Mammary microvascular endothelial cell (primary cell): ENCODE measurements at places on chromosomes 16 and 17. TPM values are rescaled to one million over a fixed set of nuclear protein-coding genes. Genes with fewer than 3 reads are reported as not detected.

Gene PIP4K2B
- total RNA-seq, result 34.8 and 44.5 TPM in 2 replicates

Gene SMURF2
- total RNA-seq, result 128 and 131 TPM in 2 replicates

Gene CDH16
- not detected in 2 replicates for total RNA-seq

Gene NLK
- total RNA-seq, result 35.7 TPM in 2 replicates

Gene KAT8
- 30.0 and 31.8 TPM in 2 replicates for total RNA-seq

Gene NOG
- total RNA-seq, result 35.9 and 41.2 TPM in 2 replicates

Gene KRT9
- total RNA-seq, result not detected in 2 replicates

Gene SHCBP1
- 37.5 and 39.0 TPM in 2 replicates for total RNA-seq

Gene NXPH3
- total RNA-seq, result 0.13 and 0.54 TPM in 2 replicates

Gene ITGAD
- not detected in 2 replicates for total RNA-seq

Gene OMG
- 1.3 and 2.0 TPM in 2 replicates for total RNA-seq

Gene CHD9NB
- total RNA-seq, result 0.20 and 0.30 TPM in 2 replicates

Gene SLC43A2
- 22.9 and 23.8 TPM in 2 replicates for total RNA-seq

Gene SLC12A3
- total RNA-seq, result 0.20 TPM in 1 of 2 replicates, not detected in the other

Gene BAHCC1
- total RNA-seq, result 15.3 and 23.0 TPM in 2 replicates

Gene MYH8
- total RNA-seq, result not detected in 2 replicates

Gene KCNG4
- total RNA-seq, result not detected in 2 replicates

Gene C17orf50
- not detected in 2 replicates for total RNA-seq

Gene C1QL1
- 0.93 TPM in 1 of 2 replicates, not detected in the other for total RNA-seq

Gene SOX9
- total RNA-seq, result not detected in 2 replicates

Gene LLGL1
- 41.4 and 48.0 TPM in 2 replicates for total RNA-seq

Gene RAMP2
- 9.6 and 14.4 TPM in 2 replicates for total RNA-seq

Gene SRP68
- total RNA-seq, result 29.2 and 33.5 TPM in 2 replicates

Gene TEKT5
- total RNA-seq, result not detected in 2 replicates

Gene DNAH2
- 0.93 and 1.7 TPM in 2 replicates for total RNA-seq

Gene RAB37
- 0.40 and 0.44 TPM in 2 replicates for total RNA-seq
